ENCODE measurements at places on chromosomes 3 and 15. TPM values are rescaled to one million over a fixed set of nuclear protein-coding genes. Genes with fewer than 3 reads are reported as not detected.
A peak's percentile ranks its signal among the peaks of the same experiment; 100 is the strongest.

PXYLP1 gene
- 4.6 TPM for total RNA-seq

GLDN gene
- not detected for total RNA-seq

GRCh38 chr3:58043933-58044332, 35.7 kb downstream of the FLNB start:
- no peak overlapping the region for H3K4me3 ChIP-seq
- DNase-seq = no peak
- peaks cover 3% of the 10 kb centered on the region for H3K27me3 ChIP-seq
- peaks cover 91% of the 10 kb centered on the region for H3K4me1 ChIP-seq
- H3K27ac ChIP-seq = peak overlapping the region; percentile 37

GRCh38 chr15:42371096-42371495, 11.8 kb downstream of the CAPN3 start:
- peaks cover 7% of the 10 kb centered on the region for H3K36me3 ChIP-seq
- DNase-seq = peak; percentile 9
- H3K4me1 ChIP-seq = peaks cover 27% of the 10 kb centered on the region
- no peak overlapping the region for H3K27ac ChIP-seq
- H3K27me3 ChIP-seq = peaks cover 2% of the 10 kb centered on the region
- no peak overlapping the region for H3K4me3 ChIP-seq

GRCh38 chr3:37794646-37795045, 67.0 kb upstream of the CTDSPL start:
- peaks cover 48% of the 10 kb centered on the region for H3K27me3 ChIP-seq
- no peak overlapping the region for H3K4me3 ChIP-seq
- H3K27ac ChIP-seq = no peak overlapping the region

- H3K27ac ChIP-seq = 0 out of 2 replicates have a peak overlapping the region, but pooled peaks have one; percentile 17
- DNase-seq = peak; percentile 63
- H3K36me3 ChIP-seq = no peaks in the 10 kb centered on the region
- H3K4me1 ChIP-seq = peaks cover 87% of the 10 kb centered on the region
- no peak overlapping the region for H3K4me3 ChIP-seq
Observed at GRCh38 chr3:34005886-34006285, 207.5 kb downstream of the PDCD6IP start.

DNA sequence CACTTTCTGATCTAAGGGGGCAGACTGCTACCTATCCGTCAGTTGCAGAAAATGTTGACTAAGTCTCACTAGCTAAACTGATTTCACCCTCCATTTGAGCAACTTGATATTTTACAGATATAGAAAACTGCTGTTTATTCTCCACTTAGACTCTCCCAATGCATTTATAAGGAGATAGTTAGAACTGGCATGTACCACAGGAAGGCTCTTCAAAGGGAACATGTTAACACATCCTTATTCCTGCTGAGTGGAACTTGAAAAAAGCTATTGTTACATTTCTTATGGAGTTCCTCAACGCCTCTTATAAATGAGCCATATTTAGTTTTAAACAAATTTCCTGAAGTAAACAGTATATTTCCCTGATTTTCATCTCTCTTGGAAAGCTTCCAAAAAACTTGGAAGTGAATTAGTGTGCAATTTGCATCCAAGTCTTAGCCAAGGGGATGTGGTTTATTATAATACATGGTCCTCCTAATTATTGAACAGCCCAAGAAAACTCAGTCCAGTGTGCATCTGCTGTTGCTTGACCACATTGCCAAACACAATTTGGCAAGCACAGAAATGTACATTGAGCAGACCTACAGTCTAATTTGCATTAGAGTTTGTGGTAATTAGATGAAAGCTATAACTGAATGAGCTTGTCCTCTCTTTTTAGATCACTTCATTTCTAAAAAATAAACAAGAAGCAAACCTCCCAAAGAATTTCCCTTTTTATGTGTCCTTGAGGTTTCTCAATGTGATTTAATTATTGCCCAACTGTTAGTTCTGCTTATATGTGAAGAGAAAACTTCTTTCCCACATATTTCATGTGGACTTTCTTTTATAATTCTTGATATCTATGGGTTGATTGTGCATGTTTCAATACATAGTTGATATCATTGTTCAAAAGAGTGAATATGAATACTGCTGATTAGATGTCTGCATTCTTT, 72.6 kb upstream of the DPH6 start:
- no peaks in the 10 kb centered on the region for H3K4me1 ChIP-seq
- no peak overlapping the region for H3K27ac ChIP-seq
- no peaks in the 10 kb centered on the region for H3K36me3 ChIP-seq
- no peak for DNase-seq

GRCh38 chr3:187183210-187183862, 13.9 kb upstream of the RTP1 start:
- H3K4me3 ChIP-seq = no peak overlapping the region
- H3K4me1 ChIP-seq = peaks cover 62% of the 10 kb centered on the region
- H3K27me3 ChIP-seq = 0 out of 2 replicates have a peak, but pooled peaks cover 3% of the 10 kb centered on the region
- no peak for DNase-seq
- no peaks in the 10 kb centered on the region for H3K36me3 ChIP-seq

DNA sequence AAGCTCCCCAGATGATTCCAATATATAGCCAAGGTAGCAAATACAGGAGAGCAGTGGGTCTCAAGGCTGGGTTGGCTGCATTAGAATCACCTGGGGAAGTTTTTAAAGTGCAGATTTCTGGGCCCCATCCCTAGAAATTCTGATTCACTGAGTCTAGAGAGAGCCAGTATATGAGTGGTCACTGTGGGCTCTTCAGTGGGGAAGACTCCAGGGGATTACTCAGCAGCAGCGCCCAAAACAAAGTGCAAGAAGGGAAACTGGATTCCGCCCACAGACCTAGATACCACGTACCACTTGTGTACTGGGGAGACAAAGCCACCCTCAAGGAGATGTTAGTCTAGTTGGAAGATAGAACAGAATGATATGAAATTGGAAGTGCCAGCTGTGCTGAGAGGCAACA, 40.0 kb downstream of the NME9 start:
- DNase-seq = no peak
- no peaks in the 10 kb centered on the region for H3K27me3 ChIP-seq
- H3K4me1 ChIP-seq = no peaks in the 10 kb centered on the region

GRCh38 chr3:9396301-9396631, 1.1 kb upstream of the SETD5 start:
- peaks cover 65% of the 10 kb centered on the region for H3K4me1 ChIP-seq
- H3K27ac ChIP-seq = peak overlapping the region; percentile 97
- H3K4me3 ChIP-seq = peak overlapping the region; percentile 99
- H3K36me3 ChIP-seq = peaks cover 49% of the 10 kb centered on the region
- DNase-seq = peak; percentile 95

GRCh38 chr15:40253167-40253790, 14.4 kb downstream of the PAK6 start:
- H3K36me3 ChIP-seq = no peaks in the 10 kb centered on the region
- no peak overlapping the region for H3K4me3 ChIP-seq
- peaks cover 41% of the 10 kb centered on the region for H3K27me3 ChIP-seq
- H3K27ac ChIP-seq = no peak overlapping the region
